Stimulated activated CD8-positive, alpha-beta memory T cell treated with anti-CD3 and anti-CD28 coated beads, Interleukin-2, amount 100 ng/mL, for 1 hour (primary cell): ENCODE measurements at places on chromosomes 5 and 9.

- no peak for DNase-seq
These were observed 57.6 kb downstream of the ADAMTS2 start for GRCh38 chr5:179287631-179288030.

GRCh38 chr9:86246752-86247161 is 12.7 kb downstream of the C9orf153 start:
- no peak for DNase-seq

- DNase-seq: no peak
These were observed 12.8 kb downstream of the NR4A3 start for GRCh38 chr9:99834474-99834873.

- no peak for DNase-seq
These were observed 19.2 kb downstream of the NKD2 start for GRCh38 chr5:1027631-1028441.

GRCh38 chr5:136769093-136769492 is 403.7 kb upstream of the TRPC7 start:
- DNase-seq: no peak

DNA sequence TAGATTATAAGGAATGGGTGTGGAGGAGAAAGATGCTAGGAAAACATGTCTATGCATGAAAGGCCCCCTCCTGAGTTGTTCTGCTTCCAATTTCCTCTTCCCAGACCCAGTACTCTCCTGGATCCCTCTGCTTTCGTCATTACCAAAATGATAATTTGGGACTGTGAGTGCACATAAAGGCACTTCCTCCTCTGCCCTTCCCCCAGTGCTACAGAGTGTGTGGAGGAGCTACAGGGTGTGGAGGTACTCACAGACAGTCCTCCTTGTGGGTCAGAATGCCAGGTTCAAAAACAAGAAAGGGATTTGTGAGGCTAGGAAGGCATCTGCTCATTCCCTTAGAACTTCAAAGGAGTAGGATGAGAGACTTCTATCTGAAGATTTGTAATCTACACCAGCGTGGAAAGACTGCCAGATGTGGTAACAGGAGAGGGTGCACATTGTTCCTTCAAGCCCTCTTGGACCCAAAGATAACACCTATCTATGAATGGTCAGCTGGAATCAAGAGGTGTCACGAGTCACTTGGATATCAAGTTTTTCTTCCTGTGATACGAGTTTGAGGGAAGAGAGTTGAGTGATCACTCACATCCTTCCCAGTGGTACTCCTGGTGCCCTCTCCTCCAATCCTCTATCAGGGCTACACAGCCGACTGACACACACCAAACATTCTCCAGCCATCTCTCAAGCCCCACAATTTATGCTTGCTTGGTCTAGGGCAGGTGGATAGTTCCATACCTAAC is 201.1 kb downstream of the EPB41L4A start:
- no peak for DNase-seq

DNA sequence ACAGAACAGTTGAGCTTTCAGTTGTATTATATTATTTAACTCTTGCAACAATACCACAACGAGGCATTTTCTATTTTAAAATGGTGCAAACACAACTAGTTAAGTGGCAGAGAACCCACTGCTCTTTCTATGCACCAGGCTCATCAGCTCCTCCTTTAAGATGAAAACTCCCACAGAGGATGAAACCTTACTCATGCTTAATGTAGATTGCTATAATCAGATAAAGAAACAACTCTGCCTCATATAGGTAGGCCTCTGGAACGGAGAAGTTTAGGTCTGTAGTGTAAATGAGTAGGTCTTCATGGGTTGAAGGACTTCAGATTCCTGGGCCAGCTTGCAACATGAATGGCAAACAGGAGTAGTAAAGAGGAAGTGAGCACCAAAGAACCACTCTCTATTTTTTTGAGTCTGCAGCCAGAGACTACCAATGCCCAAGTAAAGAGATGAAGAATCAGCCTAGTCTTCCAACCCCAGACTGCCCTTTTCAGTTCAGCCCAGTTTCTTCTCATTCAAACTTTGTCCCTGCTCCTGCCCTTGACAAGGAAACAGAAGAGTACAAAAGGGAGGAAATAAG is 33.9 kb downstream of the HACD4 start:
- DNase-seq: no peak

- no peak for DNase-seq
These were observed 305.2 kb upstream of the DAB2 start for GRCh38 chr5:39730006-39730405.

DNA sequence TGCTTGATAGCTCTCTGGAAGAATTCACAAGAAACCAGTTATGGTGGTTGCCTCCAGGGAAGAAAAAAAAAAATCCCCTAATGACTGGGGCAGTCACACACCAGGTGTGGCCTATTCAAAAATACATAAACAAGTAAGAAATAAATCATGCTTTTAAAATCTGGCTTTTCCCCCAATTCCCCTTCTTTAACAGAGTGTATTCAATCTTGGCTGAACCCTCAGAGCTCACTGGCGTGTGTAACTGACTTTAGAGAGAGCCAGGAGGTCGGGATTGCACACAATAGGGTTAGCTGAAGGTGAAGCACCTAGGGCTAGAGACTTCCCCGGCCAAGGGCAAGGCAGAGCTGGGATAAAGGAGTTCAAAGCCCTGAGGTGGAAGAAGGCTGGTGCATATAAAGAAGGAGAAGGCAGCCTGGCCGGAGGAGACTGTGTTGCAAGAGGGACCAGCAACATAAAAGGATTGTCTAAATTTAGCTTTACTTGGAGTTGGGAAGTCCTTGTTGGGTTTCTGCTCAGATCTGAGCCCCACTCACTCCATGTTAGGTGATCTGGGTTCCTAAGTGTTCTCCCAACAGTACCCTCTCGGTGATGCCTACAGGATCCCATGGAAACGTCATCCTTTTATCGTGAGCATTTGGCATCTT is 19.7 kb downstream of the FNBP1 start:
- DNase-seq: no peak
